Stimulated activated CD4-positive, alpha-beta T cell treated with anti-CD3 and anti-CD28 coated beads, TNF-alpha, amount 100 ng/mL, for 4 hours (primary cell): ENCODE measurements at places on chromosomes 4 and X.

DNA sequence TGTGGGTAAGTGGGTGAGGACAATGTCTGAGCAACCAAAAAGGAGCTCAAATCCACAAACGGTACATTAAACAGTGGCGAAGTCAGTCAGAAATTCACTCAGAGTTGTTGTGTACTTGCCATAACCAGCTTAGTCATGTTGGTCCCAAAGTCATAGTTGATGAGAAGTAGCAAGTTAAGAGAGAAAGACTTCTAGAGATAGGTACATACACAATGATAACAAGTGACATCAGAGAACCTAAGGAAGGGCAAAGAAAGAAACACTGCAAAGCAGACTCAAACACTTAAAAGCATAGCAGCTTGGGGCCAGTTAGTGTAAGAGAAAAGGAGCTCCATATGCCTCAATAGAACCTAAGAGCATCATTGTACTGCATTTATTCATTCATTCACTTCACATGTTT lies 30.2 kb downstream of the DYNLT3 start:
- DNase-seq = no peak

DNA sequence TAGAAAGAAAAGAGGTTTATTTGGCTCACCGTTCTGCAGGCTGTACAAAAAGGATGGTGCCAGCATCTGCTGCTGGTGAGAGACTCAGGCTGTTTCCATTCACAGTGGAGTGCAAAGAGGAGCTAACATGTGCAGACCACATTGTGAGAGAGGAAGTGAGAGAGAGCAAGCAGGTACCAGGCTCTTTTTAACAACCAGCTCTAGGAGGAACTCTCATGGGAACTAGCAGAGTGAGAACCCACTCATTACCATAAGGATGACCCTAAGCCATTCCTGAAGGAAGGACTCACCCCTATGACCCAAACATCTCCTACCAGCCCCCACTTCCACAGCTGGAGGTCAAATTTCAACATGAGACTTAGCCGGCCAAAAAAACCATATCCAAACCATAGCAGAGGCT lies 158.6 kb upstream of the ADGRL3 start:
- DNase-seq = no peak

DNA sequence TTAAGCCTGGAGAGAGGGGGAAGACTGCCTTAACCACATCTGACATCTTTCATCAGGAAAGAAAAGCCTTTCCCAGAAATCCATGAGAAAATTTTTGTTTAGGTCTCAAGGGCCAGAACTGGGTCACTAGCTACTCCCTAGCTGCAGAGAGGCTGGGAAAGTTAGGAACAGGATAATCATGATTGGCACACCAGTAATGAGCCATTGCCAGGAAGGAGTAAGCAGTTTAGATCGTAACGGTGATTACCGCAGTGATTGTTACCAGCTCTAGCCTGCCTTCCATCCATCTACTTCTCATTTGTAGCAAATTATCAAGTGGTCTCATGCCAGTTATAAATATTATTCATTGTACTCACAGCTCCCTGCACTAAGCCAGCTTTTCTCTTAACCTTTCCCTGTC lies 22.7 kb upstream of the STX18 start:
- no peak for DNase-seq

GRCh38 chr4:181659876-181660275 lies 583.3 kb upstream of the TENM3 start:
- DNase-seq = no peak

- no peak for DNase-seq
These were observed 80.7 kb upstream of the IGFBP7 start for GRCh38 chr4:57190601-57191481.

GRCh38 chrX:57752866-57753265 lies 72.8 kb upstream of the NLRP2B start:
- no peak for DNase-seq

- no peak for DNase-seq
These were observed 89.9 kb downstream of the CFAP299 start for GRCh38 chr4:80425124-80426100.
